ENCODE measurements at places on chromosomes 1 and 21.

DNA sequence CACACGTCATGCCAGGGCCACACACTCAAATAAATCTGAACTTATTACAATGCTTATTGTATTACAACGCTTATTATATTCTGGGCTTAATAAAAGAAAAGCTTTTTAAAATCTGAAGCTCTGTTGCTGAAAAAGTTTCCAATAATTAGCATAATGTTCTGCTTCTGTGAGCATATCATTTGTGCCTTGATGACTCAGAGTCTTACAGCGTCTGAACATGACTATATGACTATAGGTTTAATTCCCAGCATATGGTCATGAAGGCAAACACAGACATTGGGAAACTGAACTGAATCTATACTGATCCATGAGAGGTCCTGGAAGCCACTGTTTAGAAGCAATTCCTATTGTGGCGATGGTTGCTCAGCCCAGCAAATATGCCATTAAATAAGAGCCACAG, 66.3 kb downstream of the SIM2 start:
- DNase-seq: peak; percentile 15

DNA sequence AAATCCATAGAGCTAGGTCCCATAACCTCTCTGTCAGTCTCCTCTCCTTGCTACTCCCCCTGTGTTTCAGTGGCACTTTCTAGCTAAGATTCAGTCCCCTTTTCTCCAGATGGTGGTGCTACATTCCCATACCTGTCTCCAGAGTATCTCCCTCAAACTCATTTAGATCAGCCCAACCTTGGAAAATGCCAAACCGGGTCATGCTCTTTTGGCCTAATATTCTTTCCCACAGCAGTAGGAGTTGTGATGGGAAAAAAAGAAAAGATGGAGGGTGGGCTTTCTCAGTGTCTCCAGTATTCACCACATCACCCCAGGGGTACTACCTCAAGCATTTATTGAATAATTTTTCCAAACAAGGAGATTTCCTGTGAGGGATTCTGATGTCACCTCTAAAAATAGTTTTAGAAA, 3.2 kb upstream of the RXFP4 start:
- peak; percentile 79 for DNase-seq

DNA sequence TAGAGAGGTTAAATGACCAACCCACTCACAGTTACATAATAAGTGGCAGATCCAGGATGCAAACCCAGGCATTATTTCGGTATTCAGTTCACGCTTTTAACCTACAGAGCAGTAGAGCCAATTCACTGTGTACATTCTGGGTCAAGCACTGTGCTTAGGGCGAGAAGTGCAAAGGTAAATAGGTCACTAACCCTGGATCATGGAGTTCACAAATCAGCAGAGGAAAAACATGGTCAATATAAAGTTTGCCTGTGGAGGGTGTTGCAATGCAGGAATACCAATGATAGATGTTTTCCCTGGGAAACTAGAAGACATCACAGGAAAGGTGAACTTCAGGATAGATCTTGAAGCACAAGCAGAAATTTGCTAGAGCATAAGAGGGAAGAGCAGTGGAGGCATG, 253.4 kb upstream of the NFIA start:
- DNase-seq: no peak

DNA sequence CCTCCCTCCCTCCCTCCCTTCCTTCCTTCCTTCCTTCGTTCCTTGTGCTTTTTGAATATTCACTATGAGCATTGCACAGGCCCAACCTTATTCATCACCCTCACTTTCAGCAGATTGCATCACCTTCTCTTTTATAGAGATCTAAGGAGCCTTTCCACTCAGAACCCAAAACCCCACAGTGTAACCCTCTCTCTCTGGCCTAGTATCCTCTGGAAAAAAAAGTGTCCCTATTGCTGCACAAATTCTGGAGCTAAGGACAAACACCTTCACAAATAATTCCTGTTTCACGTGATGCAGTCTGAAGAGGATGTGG, 25.6 kb downstream of the OR10J5 start:
- DNase-seq: no peak

GRCh38 chr1:7186382-7187111, 401.3 kb downstream of the CAMTA1 start:
- DNase-seq: no peak

- no peak for DNase-seq
These were observed 35.6 kb downstream of the WLS start for GRCh38 chr1:68196676-68197075.

GRCh38 chr1:212608959-212609700, 569 bp downstream of the ATF3 start:
- peak; percentile 46 for DNase-seq

DNA sequence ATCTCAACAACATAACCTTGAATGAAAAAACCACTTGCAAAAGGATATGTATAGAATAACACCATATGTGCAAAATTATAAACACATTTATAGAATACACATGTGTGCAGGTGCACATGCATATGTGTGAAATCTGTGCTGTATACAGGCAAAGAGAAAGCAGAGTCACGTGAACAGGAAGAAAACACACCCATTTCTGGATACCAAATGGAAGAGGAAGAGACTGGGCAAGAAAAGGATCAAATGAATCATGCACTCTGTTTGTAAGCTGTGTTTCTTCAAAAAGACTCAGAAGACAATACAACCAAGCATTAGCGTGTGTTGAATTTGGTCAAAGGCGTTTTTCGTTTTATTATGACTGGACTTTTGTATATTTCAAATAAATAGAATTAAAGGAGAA, 111.3 kb upstream of the ERG start:
- no peak for DNase-seq

- no peak for DNase-seq
These were observed 174.1 kb downstream of the FOXD2 start for GRCh38 chr1:47611992-47612391.

DNA sequence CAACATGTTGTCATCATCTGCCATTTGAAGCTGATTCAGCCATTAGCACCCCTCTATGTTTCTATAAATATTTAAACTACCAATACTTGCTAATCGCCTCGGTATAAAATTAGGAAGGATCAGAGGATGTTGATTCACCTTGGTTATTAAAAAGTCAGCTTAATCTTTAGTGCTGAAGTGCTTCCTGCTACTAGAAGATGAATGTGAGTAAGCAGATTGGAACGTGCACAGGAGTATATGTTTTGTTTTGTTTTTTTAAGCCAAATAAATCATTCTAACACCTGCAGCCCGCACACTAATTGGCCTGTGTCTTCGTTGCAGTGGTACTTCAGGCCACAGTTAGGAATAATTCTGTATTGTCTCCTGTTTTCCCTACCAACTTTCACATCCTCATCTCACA, 485.7 kb downstream of the AJAP1 start:
- no peak for DNase-seq

GRCh38 chr21:36882776-36883175, 83.7 kb downstream of the HLCS start:
- no peak for DNase-seq

DNA sequence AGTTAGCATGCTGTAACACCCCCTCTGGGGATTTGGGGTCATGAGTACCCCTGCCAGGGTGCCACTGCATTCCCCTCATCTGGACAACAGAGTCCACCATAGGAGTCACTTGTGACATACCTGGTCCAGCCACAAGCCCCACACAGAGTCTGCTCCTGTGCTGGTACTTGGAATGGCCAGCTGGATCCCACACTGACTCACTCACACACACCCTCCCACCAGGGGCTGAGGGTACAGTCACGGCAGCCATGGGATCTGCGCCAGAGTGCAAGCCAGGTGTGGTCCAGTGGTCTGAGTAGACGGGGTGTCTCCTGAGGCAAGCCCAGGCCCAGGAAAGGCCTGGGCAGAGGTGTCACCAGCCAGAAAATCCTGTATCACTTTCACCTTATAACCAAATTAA, 67.7 kb downstream of the MRPL39 start:
- no peak for DNase-seq

DNA sequence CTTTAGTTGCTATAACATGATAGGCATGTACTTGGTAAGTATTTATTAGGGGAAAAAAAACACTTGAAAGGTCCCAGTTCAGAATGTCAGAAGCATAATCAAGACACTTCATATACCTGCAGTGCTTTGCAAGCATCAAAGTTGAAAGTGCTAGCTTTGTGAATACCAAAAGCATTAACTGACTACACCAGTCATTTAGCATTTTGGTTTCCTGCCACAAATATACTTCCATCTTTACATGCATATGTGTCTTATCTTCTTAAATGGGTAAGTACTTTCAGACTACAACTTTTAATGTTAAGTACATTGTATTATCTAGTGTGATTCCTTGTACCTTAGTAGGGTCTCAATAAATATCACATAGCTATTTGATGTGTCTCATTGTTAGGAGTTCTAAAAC, 43.7 kb downstream of the AKT3 start:
- no peak for DNase-seq

DNA sequence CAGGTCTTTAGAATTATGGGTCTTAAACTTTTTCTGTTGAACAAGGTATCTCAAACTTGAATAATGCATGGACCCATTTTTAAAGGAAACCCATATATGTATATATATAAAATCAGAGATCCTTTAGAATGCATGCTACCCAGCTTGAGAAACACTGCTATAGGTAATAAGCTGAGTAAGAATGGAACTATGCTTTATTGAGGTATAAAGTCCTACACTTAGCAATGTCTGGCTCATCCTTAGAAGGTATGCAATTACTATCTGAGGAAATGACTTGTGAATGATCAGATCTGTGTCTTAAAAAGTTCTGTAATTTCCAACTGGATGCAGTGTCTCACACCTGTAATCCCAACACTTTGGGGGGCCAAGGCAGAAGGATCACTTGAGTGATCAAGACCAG, 11.2 kb downstream of the TRAF3IP3 start:
- no peak for DNase-seq

DNA sequence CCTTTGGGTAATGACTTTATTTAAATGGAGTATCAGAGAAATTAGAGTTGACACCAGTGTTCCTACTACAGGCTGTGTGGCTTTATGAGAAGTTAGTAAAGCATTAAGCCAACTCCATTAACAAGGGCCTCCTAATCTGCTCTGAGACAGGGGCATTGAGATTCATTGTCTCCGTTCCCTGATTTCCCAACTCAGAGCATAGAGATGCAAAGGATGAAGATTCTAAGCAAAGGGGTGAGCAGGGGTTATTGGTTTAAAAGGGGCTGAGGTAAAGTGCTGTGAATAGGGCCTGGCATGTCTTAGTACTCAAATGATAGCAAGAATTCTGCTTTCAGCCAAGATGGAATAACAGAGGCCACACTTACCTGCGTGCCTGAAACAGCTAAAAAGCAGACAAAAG, 428.4 kb downstream of the PTPRU start:
- no peak for DNase-seq

DNA sequence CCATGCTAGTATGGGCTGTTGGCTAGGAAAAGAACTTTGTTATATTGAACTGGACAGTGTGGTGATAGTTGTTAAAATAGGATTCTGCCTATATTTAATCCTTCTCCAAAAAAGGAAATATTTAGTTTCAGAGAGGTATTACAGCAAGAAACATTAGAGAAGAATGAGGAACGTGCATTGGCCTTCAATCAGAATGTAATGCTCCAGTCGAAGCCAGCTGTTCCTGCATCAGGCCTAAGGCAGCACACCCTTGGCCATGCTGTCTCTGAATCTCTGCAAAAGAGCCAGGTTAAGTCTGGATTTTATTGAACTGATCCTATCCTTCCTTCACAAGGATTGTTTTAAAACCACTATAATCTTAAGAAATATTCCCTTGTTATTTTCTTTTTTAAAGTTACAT, 35.3 kb upstream of the RALGPS2 start:
- DNase-seq: no peak

- DNase-seq: no peak
These were observed 57.0 kb upstream of the GJB5 start for GRCh38 chr1:34697818-34698217.

DNA sequence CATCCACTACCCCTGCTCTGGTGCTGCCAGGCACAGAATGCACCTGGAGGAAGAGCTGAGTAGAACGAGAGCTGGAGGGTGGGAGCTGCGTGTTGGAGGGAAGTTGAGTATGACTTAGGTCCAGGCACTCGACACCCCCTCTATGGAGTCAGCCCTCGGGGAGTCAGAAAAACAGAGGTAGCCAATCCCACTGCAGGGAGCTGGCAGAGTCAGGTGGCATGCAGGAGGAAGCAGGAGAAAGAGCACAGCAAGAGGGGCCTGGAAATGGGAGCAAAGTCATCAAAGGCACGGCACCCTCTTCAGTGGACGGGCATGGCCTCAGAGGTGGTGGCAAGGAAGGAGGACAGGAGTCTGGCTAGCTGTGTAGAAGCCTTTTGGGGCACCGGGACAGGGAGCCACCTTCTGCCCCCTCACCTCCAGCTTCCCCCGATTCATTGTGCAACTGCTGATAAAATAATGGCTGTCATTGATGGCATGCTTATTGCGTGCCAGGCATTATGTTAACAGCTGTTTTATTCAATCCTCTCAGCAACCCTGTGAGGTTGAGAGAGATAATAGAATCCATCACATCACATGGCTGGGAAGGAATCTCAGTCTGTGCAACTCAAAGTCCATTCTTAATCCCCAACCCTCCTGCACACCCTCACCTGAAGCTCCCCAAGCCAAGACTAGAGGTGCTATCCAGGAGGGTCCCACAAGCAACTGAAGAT, 42.0 kb downstream of the C1orf198 start:
- DNase-seq: no peak

GRCh38 chr1:107263291-107263915, 122.6 kb downstream of the NTNG1 start:
- DNase-seq: no peak

DNA sequence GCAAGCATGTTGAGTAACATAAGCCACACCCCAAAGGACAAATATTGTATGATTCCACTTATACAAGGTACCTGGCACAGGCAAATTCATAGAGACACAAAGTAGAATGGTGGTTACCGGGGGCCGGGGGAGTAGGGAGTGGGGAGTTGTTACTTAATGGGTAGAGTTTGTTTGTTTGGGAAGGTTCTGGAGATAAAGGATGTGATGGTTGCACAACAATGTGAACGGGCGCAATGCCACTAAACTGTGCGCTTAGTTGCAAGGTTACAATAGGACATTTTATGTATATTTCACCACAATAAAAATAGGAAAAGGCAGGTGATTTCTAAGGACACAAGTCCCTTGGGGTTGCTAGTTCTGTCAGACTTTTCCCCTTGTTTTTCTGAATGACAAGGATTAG, 516.6 kb downstream of the KIF26B start:
- no peak for DNase-seq

GRCh38 chr1:24906760-24907490, 23.2 kb downstream of the RUNX3 start:
- DNase-seq: no peak

- no peak for DNase-seq
These were observed 317.6 kb downstream of the PBX1 start for GRCh38 chr1:164876398-164877116.

Measured in RKO (cell line).